ENCODE measurements at places on chromosomes 7 and 10. TPM values are rescaled to one million over a fixed set of nuclear protein-coding genes. Genes with fewer than 3 reads are reported as not detected.

The PIP gene
- total RNA-seq: not detected

The TAS2R4 gene
- total RNA-seq: 0.86 TPM

The NPSR1 gene
- total RNA-seq: not detected

The ANTXRL gene
- total RNA-seq: not detected

The STRIP2 gene
- 8.7 TPM for total RNA-seq

The UPK3B gene
- not detected for total RNA-seq

The HUS1 gene
- 35.6 TPM for total RNA-seq

The ANKMY2 gene
- 23.0 TPM for total RNA-seq

The NYAP1 gene
- 0.72 TPM for total RNA-seq

The UCN3 gene
- total RNA-seq: not detected

The COL13A1 gene
- 34.2 TPM for total RNA-seq

The MRLN gene
- total RNA-seq: not detected

The IFIT1B gene
- total RNA-seq: not detected

The CEP55 gene
- 1.3 TPM for total RNA-seq

The COX19 gene
- total RNA-seq: 11.2 TPM

The SPDYE2B gene
- not detected for total RNA-seq

The OR2A12 gene
- not detected for total RNA-seq

The PTF1A gene
- total RNA-seq: not detected

The MBL2 gene
- not detected for total RNA-seq

The CDC14C gene
- total RNA-seq: not detected

The OPN4 gene
- not detected for total RNA-seq

The GHRHR gene
- total RNA-seq: not detected

The AKR1C1 gene
- total RNA-seq: 14.4 TPM

The MINPP1 gene
- 53.0 TPM for total RNA-seq

The CHAT gene
- total RNA-seq: not detected

The GFRA1 gene
- 6.0 TPM for total RNA-seq

The TMEM225B gene
- 0.44 TPM for total RNA-seq

Data from placental pericyte (primary cell).